ENCODE measurements at places on chromosomes 7 and 10.

DNA sequence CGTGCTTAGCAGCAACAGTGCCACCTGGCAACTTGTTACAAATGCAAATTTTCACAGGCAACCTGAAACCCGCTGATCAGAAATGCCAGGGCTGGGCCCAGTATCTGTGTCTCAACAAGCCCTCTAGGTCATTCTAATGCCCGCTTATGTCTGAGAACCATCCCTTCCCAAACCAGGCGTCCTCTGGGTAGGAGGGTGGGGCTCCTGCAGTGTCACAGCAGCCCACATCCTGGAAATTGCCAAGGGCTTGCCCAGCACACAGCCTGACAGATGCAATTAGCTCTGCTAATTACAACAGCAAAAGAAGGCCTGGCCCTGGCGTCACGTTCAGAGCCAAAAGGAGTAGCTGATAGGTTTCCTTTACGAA, 15.9 kb downstream of the ITPRIP start:
- DNase-seq: no peak

- no peak for DNase-seq
Observed at GRCh38 chr7:140596519-140597427, 43.8 kb downstream of the DENND2A start.

GRCh38 chr7:45624392-45624760, 50.2 kb downstream of the ADCY1 start:
- no peak for DNase-seq

DNA sequence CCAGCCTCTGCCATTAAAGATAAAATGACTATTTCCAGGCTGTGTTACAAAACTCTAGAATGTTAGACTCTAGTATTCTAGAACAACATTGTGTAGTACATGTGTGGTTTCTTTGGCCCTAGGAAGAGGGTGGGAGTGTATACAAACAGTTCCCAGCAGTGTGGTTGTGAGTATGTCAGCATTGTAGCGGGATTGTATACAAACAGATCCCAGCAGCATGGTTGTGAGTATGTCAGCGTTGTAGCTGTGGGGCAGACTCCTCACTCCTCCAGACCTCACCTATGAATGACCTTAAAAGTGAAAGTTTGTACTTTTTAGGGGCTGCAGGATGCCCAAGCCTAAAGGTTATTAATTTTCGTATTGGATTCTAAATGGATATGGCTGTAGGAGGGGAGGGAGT, 6.9 kb upstream of the ACSL5 start:
- no peak for DNase-seq

- DNase-seq: no peak
Observed at GRCh38 chr10:4685904-4686643, 139.9 kb upstream of the AKR1E2 start.

DNA sequence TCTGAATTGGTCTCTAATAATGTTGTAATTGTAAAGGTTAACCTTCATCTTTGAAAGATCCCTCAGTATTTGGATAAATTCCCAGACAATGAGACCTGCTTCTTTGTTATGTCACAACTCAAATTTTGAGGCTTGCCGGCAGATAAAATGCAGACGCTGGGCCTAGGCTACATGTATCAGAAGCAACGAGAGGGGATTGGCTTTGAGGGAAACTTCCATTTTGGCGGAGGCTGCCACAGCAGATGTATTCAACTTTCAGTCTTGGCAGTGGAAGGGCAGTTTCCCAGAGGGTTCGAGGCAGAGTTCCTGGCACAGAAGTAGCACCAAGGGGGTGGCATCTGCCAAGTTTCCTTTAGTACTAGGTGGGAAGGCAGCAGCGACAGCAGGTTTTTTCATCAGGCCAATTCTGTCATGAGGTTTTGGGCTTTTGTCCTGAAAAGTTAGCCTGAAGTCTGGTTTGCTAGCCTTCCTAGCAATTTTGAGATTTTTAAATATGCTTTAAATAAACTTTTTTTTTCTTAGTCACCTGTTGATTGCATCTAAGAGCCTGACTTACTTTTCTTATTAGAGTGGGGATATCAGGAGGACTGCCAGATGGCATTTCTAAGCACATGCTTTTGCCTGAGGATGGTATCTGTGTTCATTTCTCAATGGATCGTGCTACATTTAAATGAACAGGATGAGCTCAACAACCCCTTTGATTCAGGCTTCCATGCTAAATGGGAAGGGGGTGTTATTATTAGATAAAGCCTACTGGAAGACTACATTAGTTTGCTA, 89.5 kb upstream of the FAM3C start:
- no peak for DNase-seq

- DNase-seq: no peak
Observed at GRCh38 chr10:100167553-100168312, 18.1 kb downstream of the ERLIN1 start.

DNA sequence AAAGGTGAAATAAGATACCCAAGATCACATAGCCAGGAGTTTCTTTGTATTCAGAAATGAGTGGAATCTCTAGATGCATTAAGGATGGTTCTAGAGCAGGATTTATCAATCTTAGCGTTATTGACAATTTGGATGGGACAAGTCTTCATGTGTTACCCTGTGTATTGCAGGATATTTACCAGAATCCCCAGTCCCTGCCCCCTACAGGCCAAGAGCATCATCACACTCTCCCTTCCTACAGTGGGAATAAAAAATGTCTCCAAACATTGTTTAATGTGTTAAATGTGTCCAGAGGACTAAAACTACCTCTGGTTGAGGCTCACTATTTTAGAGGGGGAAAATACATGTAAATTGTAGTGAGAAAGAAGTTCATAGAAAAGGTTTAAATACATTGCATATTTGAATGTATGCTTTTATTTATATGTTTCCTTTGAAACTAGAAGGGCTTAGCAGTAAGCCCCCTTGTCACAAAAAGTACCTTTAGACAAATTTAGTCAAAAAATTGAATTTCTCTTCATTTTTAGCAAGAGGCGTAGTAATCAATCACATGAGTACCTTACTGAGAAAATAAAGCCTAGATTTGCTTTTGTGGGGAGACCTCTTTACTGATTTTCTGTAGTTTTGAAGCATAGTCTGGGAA, 141.2 kb downstream of the MLLT10 start:
- DNase-seq: peak; percentile 6

- DNase-seq: no peak
Observed at GRCh38 chr7:16268821-16269768, 152.2 kb downstream of the CRPPA start.

DNA sequence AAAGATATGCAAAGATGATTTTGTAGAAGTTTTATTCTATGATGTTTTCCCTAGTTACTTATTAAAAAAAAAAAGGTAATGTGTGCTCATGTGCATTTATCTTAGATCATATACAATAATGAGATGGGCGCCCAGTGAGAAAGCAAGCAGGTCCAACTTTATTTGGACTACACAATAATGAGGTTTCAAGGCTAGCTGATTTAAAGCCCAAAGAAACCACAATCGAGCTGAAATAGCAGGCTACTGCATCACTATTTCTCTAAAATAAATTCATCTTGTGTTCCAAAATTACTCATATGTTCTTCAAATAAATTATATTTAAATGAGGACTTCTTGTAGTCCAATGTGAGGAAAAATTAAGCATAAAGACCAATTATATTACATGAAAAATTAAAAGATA, 110.1 kb downstream of the JMJD1C start:
- no peak for DNase-seq

Measured in NCI-H2227 treated with DMSO at 0.1 percent for 48 hours (cell line).